CD4-positive, alpha-beta T cell (primary cell): ENCODE measurements at places on chromosomes 12 and 14.

GRCh38 chr12:93089805-93090569 lies 160.9 kb upstream of the EEA1 start:
- DNase-seq: no peak

DNA sequence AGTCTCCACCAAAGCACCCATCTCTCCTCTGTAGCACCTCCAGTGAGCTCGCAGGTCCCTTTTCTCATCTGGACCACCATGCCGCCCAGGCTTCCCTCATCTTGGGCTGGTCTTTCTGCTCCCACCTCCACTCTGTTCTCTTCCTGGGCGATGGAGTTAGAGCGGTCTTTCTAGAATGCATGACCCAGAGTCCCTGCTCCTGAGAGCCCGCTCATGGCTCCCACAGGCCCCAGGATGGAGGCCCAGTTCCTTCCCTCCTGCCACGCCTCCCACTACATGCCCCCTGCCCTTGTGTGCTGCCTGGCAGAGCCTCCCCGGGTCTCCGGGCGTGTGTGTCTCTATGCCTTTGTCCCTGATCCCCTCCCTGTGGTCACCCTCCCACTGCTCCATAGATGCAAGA lies 100.7 kb upstream of the RTL1 start:
- DNase-seq: no peak

DNA sequence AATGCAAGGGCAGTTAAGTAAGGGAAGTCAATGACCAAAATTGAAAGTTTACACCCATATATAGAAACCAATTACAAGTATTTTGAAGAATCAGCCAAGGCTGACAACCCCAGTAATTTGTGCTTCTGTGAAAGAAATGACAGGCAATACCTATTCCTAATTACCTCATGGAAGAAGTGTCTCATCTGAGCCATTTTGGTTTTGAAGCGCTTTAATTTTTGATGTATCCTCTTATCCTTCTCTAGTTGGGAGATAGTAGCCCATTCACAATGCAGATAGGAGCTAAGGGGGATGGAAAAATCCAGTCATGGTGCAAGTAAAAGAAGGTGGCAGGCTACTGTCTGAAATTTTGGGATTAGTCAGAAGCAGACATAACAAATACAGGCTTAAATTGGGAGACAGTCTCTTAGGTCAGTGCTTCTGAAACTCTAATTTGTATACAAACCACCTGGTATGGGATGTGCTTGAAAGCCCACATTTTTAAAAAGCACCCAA lies 30.4 kb upstream of the SUPT16H start:
- DNase-seq: no peak

DNA sequence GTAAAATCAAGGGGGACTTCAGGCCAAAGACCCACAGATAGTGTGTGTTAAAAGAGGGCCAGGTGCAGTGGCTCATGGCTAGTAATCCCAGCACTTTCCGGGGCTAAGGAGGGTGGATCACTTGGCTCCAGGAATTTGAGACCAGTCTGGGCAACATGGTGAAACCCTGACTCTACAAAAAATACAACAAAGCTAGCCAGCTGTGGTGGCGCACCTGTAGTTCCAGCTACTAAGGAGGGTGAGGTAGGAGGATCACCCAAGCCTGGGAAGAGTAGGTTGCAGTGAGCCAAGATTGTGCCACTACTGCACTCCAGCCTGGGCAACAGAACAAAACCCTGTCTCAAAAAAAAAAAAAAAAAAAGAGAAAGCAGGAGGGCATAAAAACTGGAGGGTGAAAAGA lies 8.5 kb downstream of the VCPKMT start:
- no peak for DNase-seq
